ENCODE measurements at places on chromosomes 5 and 9.

GRCh38 chr5:66139318-66139712 lies 4.8 kb upstream of the SREK1 start:
- no peak for DNase-seq

DNA sequence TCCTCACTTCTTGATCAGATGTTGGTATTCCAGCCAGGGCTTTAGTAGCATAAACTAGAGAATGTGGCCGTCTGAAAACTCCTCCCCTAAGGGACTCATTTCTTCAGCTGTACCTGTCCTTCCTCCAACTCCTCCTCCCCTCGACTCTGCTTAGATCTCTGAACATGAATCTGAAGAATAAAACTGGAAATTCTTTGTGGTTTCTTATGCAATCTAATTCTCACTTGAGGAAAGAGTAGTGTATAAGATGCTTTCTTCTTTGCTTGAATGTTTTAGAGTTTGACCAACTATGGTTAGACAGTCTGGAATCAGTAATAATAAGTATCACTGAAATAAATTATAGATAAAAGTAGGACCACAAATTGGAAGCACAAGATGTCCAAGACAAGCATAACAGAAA lies 128.5 kb downstream of the LRRC70 start:
- DNase-seq, result no peak

- no peak for DNase-seq
Measured at GRCh38 chr5:42767491-42768105, 11.0 kb downstream of the CCDC152 start.

DNA sequence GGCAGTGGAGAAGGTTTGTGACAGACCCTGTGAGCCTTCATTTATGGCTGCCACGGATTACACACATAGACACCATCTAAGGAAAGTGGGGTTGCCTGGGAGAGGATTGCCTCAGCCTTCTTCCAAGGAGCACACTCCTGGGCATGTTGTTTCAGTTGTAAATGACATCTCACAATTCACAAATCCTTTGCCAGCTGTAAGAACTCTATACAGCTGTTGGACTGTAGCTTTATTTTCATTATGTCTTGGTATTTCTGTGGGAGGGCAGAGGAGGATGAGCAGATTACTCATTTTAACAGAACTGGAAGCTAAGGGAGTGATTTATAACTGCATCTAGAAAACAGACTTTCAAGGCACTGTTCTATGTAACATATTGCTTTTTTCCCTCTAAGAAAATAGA lies 25.6 kb downstream of the MELK start:
- DNase-seq, result no peak

- DNase-seq, result no peak
Measured at GRCh38 chr5:13976867-13977830, 32.7 kb upstream of the DNAH5 start.

GRCh38 chr5:129852747-129853352 lies 51.4 kb upstream of the CHSY3 start:
- DNase-seq, result peak; percentile 3

GRCh38 chr9:77424993-77425392 lies 223.1 kb downstream of the GNA14 start:
- DNase-seq, result no peak
